Large intestine (tissue), 12 donors: ENCODE measurements at places on chromosomes 4 and X. TPM values are rescaled to one million over a fixed set of nuclear protein-coding genes. Genes with fewer than 3 reads are reported as not detected.

- peaks cover 5% of the 10 kb centered on the region for H3K36me3 ChIP-seq
- no peak for DNase-seq
- H3K27ac ChIP-seq = no peak overlapping the region
- no peak overlapping the region for H3K4me3 ChIP-seq
Observed at GRCh38 chr4:105624530-105624929, 72.1 kb downstream of the ARHGEF38 start.

GRCh38 chrX:134452596-134452995, 7.4 kb upstream of the HPRT1 start:
- no peak overlapping the region for H3K4me3 ChIP-seq
- no peaks in the 10 kb centered on the region for H3K27me3 ChIP-seq
- peaks cover 9% of the 10 kb centered on the region for H3K4me1 ChIP-seq
- H3K27ac ChIP-seq = no peak overlapping the region
- DNase-seq = peak; percentile 55

Gene SPANXN3
- polyA plus RNA-seq = 20.3 TPM

Gene TGIF2LX
- not detected for polyA plus RNA-seq

DNA sequence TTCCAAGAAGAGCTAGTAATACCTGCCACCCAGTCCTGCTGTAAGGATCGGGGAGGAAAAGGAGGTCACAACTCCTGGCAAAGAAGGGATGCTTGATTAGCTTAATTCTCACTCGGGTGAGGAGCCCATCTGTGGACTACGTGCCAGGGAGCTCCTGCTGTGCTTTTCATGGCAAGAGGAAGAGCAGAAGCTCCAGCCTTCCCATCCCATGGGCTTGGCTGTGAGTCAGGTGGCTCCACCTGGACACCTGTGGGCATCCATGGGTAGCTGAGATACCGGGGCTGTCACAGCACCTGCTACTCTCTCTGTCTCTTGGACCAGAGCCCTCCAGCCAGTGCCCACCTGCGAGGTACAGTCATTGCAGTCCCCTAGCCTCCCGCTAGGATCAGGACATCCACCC, 18.0 kb downstream of the CLNK start:
- no peaks in the 10 kb centered on the region for H3K36me3 ChIP-seq
- H3K27me3 ChIP-seq = no peaks in the 10 kb centered on the region
- H3K4me3 ChIP-seq = no peak overlapping the region
- H3K27ac ChIP-seq = no peak overlapping the region
- no peaks in the 10 kb centered on the region for H3K4me1 ChIP-seq

Gene TLR1
- polyA plus RNA-seq = 4.3 TPM

- no peaks in the 10 kb centered on the region for H3K27me3 ChIP-seq
- no peak overlapping the region for H3K27ac ChIP-seq
- H3K36me3 ChIP-seq = no peaks in the 10 kb centered on the region
- H3K4me3 ChIP-seq = no peak overlapping the region
- DNase-seq = no peak
Observed at GRCh38 chr4:181550381-181550780, 692.8 kb upstream of the TENM3 start.

Gene HSFX1
- polyA plus RNA-seq = 3.1 TPM

DNA sequence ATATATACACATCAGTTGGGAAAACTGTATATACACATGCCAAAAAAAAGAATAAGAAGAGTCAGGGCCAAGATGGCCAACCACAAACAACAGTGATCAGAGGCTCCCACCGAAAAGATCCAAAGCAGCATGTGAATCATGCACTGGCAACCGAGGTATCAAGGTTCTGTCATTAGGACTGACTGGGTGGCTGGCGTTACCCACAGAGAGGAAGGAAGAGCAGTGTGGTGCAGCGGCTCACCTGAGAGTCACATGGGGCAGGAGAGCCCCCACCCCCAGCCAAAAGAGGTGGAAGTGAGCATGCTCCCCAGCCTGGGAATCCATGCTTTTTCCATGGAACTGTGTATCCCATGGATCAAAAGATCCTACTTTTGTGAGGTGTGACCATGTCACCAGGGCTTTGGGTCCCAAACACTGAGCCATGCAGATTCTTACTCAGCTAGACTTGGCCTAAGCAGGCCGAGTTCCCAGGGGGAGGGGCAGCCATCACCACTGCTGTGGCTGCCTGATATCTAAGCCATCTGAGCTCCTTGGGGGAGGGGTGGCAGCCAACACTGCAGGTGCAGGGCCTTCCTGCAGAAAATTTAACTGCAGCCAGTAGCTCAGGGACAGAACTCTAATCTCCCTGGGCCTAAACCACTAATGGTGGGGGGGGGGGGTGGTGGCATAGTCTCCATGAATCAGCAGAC, 52.8 kb downstream of the P2RY10 start:
- DNase-seq = no peak
- H3K36me3 ChIP-seq = no peaks in the 10 kb centered on the region
- no peak overlapping the region for H3K27ac ChIP-seq

DNA sequence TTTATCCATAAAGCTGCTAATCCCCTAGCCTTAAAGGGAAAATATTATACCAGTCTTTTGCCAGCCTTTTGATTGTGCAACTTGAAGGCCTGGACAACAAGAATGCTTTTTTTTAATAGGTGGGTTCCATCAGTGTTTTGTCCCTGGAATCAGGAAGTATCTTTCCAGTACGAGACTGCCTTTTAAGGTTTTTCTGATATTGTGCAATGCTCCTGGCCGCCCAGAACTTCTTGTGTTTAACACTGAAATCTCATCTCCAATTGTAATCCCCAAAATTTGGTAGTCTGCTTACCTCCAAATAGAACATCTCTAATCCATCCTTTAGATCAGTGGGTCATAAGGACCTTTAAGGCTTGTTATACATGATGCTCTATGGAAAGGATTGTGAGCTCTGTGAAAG, 256.7 kb downstream of the NAF1 start:
- no peak overlapping the region for H3K4me3 ChIP-seq
- no peaks in the 10 kb centered on the region for H3K27me3 ChIP-seq
- no peak overlapping the region for H3K27ac ChIP-seq

DNA sequence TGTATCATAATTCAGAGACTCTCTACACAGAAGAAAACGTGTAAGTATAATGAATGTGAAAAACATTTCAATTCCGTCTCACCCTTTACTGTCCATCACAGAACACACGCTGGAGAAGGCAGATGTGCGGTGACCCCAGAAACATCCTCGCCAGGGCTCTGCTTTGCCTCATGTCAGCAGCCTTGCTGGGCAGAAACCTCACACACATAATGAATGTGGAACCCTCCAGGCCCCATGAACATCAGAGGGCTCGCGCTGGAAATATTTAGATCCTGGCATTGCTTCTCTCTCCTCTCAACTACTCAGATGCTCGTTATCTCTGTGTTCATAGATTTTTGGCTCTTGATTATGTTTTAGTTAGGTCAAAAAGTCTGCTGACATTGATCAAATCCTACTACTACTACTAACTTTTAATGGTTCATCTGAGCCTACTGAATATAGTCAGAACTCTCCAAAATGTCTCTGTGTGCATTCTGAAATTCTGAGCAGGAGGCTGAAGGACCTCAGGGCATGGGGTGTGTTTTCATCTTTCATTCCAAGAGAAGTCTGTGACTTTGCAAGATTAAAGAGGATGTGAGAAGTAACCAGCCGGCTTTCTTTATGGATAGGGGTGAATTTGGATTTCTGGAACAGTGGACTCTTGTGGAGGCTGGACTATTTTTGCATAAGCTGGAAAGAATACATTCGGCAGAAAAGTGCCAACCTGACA, 27.0 kb downstream of the SMIM43 start:
- H3K4me3 ChIP-seq = no peak overlapping the region
- no peaks in the 10 kb centered on the region for H3K4me1 ChIP-seq
- DNase-seq = no peak
- no peaks in the 10 kb centered on the region for H3K36me3 ChIP-seq
- no peak overlapping the region for H3K27ac ChIP-seq
- H3K27me3 ChIP-seq = peaks cover 2% of the 10 kb centered on the region

DNA sequence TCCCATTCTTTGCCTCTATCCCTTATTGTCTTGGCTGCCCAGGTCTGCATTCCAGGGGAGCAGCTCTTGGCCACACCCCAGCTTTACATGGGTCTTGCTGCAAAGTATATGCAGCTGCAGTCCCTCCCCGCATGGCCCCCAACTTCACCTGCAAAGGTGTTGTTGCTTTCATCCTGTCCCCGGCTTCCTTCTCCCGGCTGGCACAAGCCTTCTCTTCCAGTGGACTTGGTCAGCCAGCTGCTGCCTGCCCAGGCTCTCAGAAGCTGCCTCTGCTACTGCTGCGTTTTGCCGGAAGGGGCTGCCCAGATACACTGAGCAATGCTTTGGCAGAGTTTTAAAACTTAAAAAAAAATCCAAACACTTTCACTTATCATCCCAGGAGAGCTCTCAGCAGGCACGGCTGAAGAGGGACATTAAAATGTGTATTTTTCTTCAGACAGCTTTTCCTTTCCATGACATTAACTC, 121.2 kb upstream of the PDLIM3 start:
- no peaks in the 10 kb centered on the region for H3K4me1 ChIP-seq
- no peak overlapping the region for H3K4me3 ChIP-seq
- DNase-seq = no peak
- H3K36me3 ChIP-seq = peaks cover 18% of the 10 kb centered on the region
- no peaks in the 10 kb centered on the region for H3K27me3 ChIP-seq

DNA sequence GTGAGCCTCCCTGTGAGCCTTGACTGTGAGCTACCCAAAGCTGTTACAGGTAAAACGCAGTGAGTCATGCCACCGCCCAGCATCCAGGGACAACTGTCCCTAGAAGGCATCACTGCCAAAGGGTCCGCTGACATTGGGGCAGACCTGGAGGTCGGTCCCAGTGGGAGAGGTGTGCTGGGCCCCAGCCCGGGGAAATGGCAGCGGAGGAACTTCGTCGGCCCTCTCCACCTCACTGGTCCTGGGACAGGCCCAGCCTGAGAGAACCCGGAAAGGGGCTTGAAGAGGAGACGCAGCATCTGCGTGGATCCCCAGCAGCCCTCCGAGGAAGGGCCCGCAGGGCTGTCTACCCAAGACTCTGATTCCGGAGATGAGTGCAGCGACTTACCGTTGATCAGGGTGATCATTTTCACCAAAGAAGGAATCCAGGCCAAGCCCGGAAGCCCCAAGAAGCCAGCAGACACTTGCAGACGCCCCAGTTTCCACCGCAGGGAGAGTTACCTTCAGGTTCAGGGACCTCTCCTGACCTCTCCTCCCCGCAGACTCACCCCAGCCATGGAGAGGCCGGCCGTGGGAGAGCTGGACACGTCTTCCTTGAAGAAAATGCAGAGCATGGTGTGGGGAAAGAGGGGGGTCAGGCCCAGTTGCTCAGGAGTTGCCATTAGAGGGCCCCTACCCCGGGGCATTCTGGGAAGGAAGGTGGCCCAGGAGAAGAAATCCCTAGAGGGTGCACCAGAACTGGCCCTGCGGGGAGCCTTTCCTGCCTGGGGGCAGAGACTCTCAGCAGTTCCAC, 51.2 kb downstream of the CXorf49B start:
- no peak overlapping the region for H3K27ac ChIP-seq
- no peaks in the 10 kb centered on the region for H3K27me3 ChIP-seq
- DNase-seq = no peak
- H3K36me3 ChIP-seq = no peaks in the 10 kb centered on the region

Gene RNF175
- polyA plus RNA-seq = 1.1 TPM

Gene ARSJ
- polyA plus RNA-seq = 11.3 TPM

Gene ZNF182
- polyA plus RNA-seq = 8.4 TPM

GRCh38 chrX:149607699-149608098, 12.6 kb upstream of the HSFX2 start:
- H3K27me3 ChIP-seq = no peaks in the 10 kb centered on the region
- DNase-seq = no peak
- no peak overlapping the region for H3K4me3 ChIP-seq
- H3K36me3 ChIP-seq = peaks cover 14% of the 10 kb centered on the region

Gene NDNF
- 13.6 TPM for polyA plus RNA-seq

DNA sequence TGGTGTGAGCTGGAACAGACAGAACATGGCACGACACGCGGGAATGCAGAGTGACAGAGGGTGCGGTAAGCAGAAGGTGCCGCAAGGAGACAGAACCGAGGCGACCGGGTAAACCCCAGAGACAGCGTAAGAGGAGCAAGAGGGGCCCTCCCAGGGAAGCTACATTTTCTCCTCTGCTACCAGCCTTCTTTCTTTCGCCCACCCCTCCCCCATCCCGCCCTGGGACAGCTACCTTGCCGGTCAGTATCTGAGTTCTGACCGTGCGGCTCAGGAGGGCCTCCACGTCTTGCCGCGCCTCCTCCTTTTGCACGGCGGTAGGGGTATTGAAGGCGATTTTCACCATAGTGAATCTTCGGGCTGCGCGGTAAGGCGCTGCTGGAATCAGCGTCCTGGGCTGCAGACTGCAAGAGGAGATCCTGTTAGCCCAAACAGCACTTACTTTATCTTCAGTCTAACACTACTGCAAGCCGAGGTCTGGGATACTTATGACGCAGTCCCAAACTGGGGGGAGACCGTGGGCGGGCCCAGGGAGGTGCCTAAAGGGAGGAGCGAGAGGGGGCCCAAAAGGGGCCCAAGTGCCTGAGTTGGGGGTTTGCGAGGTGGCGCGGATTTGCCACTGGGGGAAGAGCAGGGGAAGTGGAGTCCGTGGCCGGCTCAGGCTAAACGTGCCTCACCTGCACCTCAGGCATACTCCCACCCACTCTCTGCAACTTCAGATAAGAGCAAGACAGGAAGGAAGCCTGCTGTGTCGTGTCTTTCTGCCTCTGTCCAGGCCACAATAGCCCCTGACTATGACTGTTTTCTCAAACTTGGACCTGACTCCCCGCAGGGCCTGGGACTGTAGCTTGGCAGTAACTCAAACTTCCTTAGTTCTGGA, at the start of gene ITM2A:
TSS of gene ITM2A (minus strand) at position 462 of the 877 bp plus-strand sequence. CDS start at position 343, 119 bp downstream.
- no peaks in the 10 kb centered on the region for H3K4me1 ChIP-seq
- H3K36me3 ChIP-seq = no peaks in the 10 kb centered on the region
- no peaks in the 10 kb centered on the region for H3K27me3 ChIP-seq
- no peak for DNase-seq
- H3K27ac ChIP-seq = no peak within 1 kb of the TSS
- H3K4me3 ChIP-seq = peak within 1 kb of the TSS; percentile 39

DNA sequence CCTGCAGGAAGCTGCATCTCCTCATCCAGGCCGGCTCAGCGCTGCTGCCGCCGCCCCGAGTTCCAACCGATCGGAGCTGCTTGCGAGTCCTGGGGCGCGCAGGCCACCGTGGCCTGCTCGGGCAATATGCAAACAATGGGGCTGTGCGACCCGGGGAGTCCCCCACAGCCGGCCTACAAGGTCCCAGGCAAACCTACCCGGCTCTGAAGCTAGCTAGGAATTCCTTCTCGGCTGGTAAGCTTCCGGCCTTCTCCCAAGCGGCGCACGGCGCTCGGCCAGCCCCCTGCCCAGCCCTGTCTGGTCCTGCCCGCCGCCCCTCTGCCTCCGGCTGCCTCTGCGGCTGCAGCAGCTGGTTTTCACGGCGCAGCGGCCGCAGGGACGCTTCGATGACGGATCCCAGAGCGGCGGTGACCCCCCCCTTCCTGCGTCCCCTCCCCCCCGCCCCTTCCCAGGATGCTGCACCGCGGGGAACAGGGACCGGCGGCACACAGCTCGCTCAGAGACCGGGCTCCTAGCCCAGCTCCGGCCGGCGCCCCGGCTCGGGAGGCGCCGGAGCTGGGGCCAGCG, 59.4 kb downstream of the TSC22D3 start:
- H3K4me1 ChIP-seq = peaks cover 32% of the 10 kb centered on the region
- peak overlapping the region; percentile 95 for H3K27ac ChIP-seq
- peak; percentile 38 for DNase-seq
- no peaks in the 10 kb centered on the region for H3K27me3 ChIP-seq

- peaks cover 33% of the 10 kb centered on the region for H3K27me3 ChIP-seq
- no peaks in the 10 kb centered on the region for H3K4me1 ChIP-seq
- peak overlapping the region; percentile 39 for H3K27ac ChIP-seq
- peak overlapping the region; percentile 79 for H3K4me3 ChIP-seq
Observed at GRCh38 chr4:127783026-127783769, 1.1 kb downstream of the HSPA4L start.

GRCh38 chr4:6172927-6173200, 27.5 kb downstream of the JAKMIP1 start:
- H3K27me3 ChIP-seq = no peaks in the 10 kb centered on the region
- no peak for DNase-seq
- H3K4me1 ChIP-seq = no peaks in the 10 kb centered on the region
- H3K27ac ChIP-seq = no peak overlapping the region
